NCI-H2081 treated with DMSO at 0.1 percent for 48 hours (cell line): ENCODE measurements at places on chromosomes 1 and 21.

DNA sequence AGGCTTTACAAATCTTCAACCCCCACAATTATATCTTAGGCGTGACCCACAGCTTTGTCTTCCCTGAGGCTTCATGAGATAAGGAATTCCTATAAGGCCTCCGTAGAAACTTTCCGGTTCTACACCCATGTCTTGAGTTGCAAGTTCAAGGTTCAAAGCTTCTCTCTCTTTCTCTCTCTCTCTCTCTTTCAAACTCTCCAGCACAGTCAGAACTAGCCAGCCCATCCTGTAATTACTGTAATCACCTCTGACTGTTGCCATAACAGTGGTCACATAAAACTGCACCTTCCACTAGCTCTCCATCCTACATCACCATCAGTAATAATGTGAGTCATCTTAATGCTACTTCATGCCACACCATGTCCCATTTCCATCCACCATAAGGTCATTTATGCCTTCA is 90.0 kb upstream of the NFASC start:
- no peak for DNase-seq

DNA sequence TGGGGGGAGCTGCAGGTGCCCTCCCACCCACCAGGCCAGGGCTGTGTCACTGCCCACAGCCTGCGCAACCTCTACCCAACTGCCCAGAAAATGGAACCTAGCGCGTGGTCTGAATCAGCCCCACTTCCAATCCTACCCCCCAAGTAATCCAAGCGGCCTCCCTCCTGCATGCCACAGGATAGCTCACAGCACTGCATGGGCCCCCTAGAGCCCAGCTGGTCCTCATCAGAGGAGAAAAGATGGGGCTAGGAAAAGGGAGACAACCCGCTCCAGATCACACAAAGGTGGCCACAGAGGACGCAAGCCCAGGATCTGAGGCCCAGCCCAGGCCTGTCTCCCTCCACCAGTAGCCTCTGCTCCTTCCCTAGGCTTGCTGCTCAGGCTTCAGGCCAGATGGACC is 6.2 kb downstream of the ADGRB2 start:
- no peak for DNase-seq

GRCh38 chr1:28329395-28330153 is 734 bp downstream of the MED18 start:
- no peak for DNase-seq

DNA sequence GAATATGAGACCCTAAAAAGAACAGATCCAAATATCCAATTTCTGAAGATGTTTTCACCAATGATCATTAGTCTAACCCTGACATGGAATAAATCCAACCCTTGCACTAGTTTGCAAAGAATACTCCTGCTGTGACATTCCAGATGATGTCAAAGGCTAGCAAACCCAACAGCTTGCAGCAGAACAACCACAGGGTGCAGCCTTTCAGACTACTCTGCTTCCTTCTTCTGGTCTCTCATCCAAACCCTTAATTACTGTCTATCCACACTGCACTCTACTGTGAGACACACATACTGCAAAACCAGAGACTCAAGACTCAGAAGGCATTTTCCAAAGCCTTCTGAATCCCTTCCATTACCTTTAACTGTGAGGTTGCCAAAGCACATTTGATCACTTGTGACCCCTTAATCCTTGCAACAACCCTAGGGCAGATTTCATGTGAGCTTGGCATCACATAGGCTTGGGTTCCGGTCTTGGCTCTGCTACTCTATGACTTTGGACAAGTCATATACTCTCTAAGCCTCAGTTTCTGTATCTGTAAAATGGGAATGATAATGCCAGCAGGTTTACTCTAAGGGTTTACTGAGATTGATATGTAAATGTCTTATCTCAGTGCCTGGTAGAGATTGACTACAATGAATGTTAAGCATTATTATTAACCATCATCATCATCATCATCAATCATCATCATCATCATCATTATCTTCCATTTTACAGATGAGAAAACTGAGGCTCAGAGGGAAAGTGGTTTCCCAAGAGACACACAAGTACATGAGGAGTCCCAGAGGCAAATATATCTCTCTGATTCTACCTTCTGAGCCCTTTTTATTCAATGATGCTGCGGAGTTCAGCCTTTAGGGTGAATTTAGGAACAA is 94.5 kb downstream of the SYF2 start:
- no peak for DNase-seq
